ENCODE measurements at places on chromosomes 2 and 18. TPM values are rescaled to one million over a fixed set of nuclear protein-coding genes. Genes with fewer than 3 reads are reported as not detected.

Gene SCLY
- 33.9 TPM for total RNA-seq

Gene TUBB6
- total RNA-seq: 47.9 TPM

Gene CNPPD1
- total RNA-seq: 37.1 TPM

Gene NCOA1
- 9.1 TPM for total RNA-seq

Gene LYG2
- total RNA-seq: not detected

Gene COL5A2
- 0.55 TPM for total RNA-seq

Gene RIT2
- not detected for total RNA-seq

Gene COL3A1
- not detected for total RNA-seq

Gene TUBB8B
- total RNA-seq: not detected

Gene PLGLB2
- total RNA-seq: 1.9 TPM

Gene EIF2B4
- total RNA-seq: 32.9 TPM

Gene HOXD13
- not detected for total RNA-seq

Gene NAT8
- total RNA-seq: not detected

Gene OTOS
- not detected for total RNA-seq

Gene RTTN
- 16.8 TPM for total RNA-seq

Gene CTLA4
- not detected for total RNA-seq

Gene PDK1
- 18.5 TPM for total RNA-seq

Gene MAP2
- total RNA-seq: 71.1 TPM

Gene GULP1
- 31.5 TPM for total RNA-seq

Gene LHCGR
- not detected for total RNA-seq

Gene KCNIP3
- 3.5 TPM for total RNA-seq

Measured in PC-9 (cell line).